ENCODE measurements at places on chromosomes 11 and 22.

- no peak for DNase-seq
These were observed 18.4 kb downstream of the ABTB2 start for GRCh38 chr11:34339149-34340064.

DNA sequence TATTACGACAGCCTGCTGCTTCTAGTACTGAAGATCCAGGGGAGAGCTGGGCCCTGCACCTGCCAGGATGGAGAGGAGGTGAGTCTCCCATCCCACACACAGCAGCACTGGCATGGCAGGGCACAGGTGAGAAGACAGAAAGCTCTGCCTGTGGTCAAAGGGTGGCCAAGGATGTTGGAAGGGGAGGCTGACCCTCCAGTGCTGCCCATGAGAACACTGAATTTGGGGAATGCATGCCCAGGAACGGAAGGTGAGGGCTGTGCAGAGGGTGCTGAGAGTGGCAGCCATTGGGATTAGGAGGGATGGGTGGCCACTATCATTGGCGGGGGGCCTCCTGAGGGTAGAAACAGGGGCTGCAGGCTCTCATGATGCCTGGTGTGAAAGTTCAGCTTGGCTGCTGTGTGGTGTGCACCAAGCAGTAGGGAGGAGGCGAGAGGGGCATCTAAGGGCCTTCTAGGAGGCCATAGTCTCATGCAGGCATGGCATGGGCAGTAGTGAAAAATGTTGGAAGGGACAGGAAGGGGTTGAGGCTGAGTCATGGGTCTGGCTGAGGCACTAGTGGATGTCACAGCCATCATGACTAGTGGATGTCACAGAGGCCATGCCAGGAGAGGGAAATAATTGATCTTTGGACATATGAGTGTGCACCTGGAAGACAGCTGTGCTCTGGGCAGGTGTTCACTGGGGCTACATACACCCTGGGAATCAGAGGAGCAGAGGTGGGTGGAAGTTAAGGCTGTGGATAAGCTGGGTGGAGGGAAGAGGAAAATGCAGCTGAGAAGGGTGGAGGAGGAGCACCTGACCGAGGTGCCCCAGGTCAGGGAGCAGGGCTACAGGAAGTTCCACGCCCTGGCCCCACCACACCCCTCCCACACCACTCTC lies 2.5 kb upstream of the LRRC74B start:
- DNase-seq: no peak

- DNase-seq: no peak
These were observed 117.3 kb upstream of the TEAD1 start for GRCh38 chr11:12556788-12557384.

- DNase-seq: no peak
These were observed 2.6 kb downstream of the EHF start for GRCh38 chr11:34623463-34623862.

DNA sequence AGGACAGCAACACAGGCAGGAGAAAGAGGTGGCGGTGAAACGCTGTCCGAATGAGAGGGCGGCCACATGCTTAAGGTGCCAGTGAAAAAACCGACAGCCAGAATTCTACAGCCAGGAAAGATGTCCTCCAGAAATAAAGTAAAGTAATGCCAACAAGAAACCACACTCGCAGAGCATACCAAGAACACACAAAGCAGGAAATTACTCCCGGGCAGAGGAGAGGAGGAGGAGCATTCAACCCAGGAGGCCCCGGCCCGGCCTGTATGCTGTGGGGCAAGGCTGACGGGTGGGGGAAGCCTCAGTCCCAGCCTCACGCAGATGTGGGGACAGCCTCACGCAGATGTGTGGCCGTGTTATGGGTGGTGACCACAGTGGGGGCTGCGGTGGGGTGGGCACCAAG lies 28.0 kb downstream of the CHID1 start:
- no peak for DNase-seq

- DNase-seq: no peak
These were observed 1.1 kb upstream of the IFITM10 start for GRCh38 chr11:1751531-1751921.

GRCh38 chr22:43720716-43721115 lies 91.4 kb downstream of the EFCAB6 start:
- no peak for DNase-seq

DNA sequence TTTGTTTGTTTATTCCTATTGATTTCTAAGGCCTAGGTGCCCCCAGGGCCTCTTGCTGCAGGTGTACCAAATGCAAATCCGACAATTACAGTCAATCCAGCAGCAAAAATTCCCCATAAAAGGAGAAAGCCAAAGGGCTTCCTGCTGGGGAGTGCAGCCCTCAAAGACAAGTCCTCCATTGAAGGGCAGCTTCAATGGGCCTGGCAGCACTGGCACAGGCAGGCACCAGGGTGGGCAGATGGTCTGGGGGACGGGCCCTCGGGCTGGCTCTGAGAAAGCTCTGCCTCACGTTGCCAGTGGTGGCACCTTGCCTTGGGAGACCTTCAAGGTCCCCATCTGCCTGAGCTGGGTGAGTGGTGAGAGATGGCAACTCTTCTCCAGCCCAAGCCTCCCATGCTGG lies 128.0 kb downstream of the DSCAML1 start:
- DNase-seq: no peak

- DNase-seq: no peak
These were observed 106.7 kb downstream of the APIP start for GRCh38 chr11:34809191-34810106.

GRCh38 chr11:5307256-5308019 lies 5.7 kb upstream of the OR51B4 start:
- DNase-seq: no peak

DNA sequence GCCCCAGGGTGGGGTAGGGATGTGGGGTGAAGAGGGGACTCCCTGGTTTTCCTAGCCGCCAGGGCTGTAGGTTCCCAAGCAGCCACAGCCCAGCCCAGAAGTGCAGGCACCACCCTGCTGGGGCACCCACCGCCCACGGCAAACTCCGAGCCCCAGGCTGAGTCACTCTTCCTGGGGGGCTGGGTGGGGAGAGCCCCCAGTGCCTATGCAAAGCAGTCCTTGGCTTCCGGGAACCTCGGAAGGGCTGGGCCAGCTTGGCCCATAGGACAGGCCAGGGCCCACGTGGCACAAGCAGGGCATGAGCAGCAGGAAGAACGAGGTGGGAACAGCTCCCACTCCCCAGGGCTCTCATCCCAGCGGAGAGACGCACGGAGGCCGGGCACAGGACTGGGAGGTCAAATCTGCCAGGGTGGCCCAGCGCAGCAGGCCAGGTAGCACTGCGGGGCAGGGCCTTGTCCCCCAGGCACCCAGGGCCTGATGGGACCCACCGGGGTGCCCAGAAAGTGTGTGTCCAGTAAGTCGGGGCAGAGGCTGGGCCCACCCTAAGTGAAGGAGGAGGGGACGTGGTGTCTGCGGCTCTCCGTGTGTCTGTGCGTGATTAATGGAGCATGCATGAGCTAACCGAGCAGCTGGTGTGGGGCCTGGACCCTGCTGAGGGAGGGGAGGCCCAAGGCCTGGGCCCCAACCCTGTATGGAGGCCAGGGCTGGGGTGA lies 4.6 kb upstream of the IL17REL start:
- peak; percentile 80 for DNase-seq

DNA sequence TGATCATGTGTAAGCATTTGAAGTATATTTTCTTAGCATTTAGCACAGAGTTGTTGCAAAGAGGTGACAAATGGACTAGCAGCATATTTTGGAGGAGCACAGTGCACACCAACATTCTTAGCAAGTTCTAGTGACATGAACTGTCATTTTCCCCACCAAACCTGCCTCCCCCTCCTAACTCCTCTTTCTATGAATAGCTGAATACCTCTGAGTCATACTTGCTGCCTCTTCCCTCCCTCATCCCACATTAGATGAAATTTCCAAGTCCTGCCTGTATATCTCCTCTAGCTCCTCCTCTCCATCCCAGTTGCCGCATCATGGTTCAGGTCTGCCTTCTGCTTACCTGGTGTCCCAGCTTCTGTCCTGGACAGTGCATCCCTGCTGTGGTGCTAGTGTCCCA lies 7.2 kb downstream of the OSBP2 start:
- DNase-seq: no peak

DNA sequence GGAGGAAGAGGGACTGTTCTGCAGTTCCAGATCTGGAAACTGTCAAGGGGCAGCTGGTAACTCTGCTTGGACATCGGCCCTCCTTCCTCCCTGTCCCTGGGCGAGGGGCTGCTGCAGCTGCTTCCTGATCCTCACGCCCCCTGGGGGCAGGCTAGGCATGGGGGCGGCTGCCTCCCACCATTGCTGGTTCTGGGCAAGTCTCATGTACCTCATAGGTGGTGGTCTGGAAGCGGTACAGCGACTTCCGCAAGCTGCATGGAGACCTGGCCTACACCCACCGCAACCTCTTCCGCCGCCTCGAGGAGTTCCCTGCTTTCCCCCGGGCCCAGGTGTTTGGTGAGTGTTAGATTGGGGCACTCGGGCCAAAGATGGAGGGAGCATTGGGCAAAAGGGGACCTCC lies 5.0 kb downstream of the SNX15 start:
- DNase-seq: no peak

GRCh38 chr11:6127881-6128280 lies 20.4 kb downstream of the OR56B4 start:
- no peak for DNase-seq

- no peak for DNase-seq
These were observed 700 bp downstream of the C22orf31 start for GRCh38 chr22:29060931-29061330.

DNA sequence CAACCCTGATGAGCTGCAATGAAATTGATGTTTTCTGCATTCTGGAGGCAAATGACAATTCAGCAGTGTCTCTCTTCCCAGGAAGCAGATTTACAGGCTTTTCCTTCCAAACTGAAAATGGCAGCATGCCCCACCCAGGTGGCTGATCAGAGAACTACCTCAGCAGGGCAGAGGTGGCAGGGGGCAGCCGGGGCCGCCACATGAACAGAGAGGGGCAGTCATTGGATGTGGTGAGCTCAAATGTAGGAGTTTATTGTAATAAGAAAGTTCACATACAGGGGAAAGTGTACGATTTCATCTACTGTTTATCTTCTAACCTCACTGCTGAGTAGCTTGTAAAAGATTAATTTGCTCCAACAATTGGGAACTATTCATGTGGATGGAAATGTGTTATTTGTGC lies 15.7 kb upstream of the PARVA start:
- no peak for DNase-seq

DNA sequence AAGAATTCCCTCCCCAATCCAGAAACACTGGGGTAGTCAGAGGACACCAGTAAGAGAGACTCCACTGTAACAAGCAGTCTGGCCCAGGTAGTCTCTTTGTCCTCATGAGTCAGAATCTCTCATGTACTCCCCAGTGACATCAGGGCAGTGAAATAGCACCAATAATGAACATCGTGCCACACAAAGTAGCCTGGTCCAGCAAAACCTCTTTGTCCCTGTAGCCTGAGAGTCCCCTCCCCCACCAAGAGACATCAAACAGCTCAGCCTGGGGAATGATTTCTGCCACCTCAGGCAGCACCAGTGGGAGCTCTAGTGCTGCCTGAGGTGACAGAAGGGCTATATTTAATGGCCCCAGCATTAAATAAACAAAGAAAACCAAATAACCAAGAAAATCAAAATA lies 88.1 kb downstream of the SBF2 start:
- DNase-seq: no peak

DNA sequence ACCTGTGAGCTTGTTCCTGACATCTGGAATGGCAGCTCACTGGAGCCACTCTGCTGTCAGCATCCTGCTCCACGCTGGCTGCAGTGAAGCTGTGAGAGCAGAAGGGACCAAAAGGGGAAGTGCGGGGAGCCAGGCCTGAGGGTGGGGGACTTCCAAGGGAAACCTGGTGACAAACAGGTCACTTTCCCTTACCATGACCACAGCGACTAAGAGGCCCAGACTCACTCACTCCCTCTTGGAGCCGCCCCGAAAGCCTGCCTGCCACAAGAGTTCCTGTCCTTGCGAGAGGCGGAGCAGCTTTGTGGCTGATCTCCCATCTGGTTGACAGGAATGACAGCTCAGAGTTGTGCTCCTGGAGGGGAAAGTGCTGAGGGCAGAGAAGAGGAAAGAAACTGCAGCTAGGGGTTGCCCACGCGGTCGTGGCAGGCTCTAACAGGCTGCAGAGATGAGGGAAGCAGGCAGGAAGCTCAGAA lies 183.8 kb upstream of the NTM start:
- peak; percentile 61 for DNase-seq

GRCh38 chr11:1302461-1303125 lies 6.8 kb downstream of the TOLLIP start:
- DNase-seq: no peak

GRCh38 chr11:131688048-131688693 lies 317.8 kb downstream of the NTM start:
- DNase-seq: peak; percentile 51

DNA sequence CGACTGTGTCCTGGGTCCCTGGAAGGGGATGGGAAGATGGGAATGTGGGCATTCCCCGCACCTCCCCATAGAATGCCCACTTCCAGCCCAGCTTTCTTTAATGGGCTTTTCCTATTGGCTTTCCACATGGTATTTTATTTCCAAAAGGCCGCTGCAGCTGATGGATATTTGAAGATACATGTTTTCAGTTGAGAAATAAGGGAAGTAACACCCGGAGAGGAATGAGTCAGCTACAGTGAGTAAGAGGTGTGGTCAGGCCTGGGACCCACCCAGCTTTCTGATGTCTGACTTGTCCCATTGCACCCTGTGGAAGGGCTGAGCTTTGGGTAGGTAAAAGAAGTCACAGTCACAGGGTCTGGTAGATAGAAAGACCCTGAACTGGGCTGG lies 476.9 kb downstream of the MIAT start:
- peak; percentile 12 for DNase-seq

DNA sequence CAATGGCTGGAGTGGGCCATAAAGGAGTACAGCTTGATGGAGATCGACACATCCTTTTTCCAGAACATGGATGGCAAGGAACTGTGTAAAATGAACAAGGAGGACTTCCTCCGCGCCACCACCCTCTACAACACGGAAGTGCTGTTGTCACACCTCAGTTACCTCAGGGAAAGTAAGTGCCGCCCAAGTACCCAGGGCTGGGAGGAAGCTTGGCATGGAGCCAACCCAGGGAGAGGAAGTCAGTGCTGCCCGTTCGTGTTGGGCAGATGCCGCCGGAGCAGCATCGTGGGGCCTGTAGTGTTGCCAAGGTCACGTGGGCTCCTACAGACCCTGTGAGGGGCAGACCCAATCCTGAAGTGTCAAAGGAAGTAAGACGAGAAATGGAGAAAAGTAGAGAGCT lies 78.9 kb downstream of the FLI1 start:
- DNase-seq: no peak

GRCh38 chr11:41254966-41255365 lies 204.5 kb downstream of the LRRC4C start:
- no peak for DNase-seq

GRCh38 chr11:37788141-37788877 lies 1190.3 kb upstream of the RAG2 start:
- no peak for DNase-seq

GRCh38 chr11:36631774-36632173 lies 33.7 kb upstream of the RAG2 start:
- DNase-seq: peak; percentile 15

Data from GM06990 (cell line).